ENCODE measurements at places on chromosomes 16 and 17.

DNA sequence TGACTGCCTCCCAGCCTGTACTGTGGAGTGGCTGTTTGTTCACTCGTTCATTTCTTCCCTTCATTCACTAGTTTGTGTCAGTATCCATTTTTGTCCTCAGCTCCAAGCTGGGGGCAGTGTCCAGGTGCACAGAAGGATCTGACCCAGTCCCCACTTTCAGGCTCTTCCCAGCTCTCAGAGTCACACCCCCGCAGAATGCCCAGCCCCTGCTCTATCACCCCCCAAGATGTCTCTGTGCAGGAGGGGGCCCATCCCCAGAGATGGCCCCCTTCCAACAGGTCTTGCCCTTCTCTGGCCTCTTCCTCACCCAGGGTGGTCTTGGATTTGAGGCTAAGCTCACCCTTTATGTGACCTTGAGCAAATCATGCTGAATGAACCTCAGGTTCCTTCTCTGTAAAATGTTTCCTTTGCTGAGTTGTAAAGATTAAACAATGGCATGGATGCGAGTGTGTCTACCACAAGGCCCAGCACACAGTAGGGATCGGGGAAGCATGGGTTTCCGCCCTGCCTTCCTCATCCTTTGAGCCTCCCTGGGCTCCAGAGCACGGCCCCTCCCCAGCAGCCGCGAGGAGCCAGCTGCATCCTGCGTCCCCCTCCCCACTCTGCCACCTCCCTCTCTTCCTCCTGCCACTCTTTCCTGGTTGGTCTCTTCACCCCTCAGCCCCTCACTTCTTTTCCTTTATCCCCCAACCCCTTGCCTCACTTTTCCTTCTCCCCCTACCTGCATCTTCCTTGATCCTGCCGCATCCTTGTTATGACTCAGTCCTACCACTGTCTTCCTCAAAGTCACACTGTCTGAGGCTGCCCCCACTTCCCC lies 2.8 kb downstream of the FBXL19 start:
- DNase-seq: no peak

DNA sequence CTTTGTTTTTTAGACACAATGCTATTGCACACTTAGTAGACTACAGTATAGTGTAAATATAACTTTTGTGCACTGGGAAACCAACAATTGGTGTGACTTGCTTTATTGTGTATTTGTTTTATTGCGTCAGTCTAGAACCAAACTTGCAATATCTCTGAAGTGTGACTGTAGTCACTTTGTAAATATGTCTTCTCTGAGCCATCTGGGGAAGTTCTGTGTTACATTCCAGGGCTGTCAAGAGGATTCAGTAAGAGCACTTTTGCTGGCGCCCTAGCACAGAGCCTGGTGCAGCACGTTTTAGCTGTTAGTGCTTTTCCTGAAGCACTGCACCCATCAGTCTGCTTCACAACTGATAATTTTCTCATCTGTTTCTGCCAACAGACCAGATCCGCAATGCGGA lies 73.2 kb downstream of the NT5M start:
- no peak for DNase-seq

GRCh38 chr17:41672153-41672552 lies 16.5 kb upstream of the EIF1 start:
- DNase-seq: no peak

DNA sequence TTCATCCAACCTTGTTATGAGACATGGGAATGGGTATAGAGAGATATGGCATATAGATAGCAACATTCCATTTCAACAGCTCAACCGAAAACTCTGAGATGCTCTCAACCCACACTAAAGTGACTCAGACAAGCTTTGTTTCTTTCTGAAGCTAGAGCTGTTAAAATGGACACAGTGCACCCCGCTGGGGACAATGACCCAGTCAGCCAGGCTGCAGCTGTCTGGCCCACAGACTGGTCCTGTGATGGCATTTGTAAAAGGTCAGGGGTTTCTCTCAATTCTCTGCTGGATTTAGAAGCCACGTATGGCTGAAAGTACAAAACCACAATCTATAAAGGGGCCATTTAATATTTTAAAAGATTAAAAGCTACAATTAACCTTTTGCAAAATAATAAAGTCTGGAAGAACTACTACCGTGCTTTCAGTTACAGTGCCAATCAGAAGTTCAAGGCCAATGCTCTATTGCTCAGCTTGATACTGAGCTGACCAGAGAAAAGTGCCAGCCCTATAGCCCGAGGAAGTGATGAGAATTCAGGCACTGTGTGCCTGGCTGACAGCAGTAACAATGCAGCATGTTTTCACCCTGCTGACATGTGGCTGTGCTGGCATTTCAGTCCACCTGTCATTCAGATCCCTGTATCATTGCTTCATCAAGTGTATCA lies 60.2 kb downstream of the TEX2 start:
- peak; percentile 91 for DNase-seq

- DNase-seq: no peak
Observed at GRCh38 chr17:75182319-75182568, 515 bp downstream of the SUMO2 start.

DNA sequence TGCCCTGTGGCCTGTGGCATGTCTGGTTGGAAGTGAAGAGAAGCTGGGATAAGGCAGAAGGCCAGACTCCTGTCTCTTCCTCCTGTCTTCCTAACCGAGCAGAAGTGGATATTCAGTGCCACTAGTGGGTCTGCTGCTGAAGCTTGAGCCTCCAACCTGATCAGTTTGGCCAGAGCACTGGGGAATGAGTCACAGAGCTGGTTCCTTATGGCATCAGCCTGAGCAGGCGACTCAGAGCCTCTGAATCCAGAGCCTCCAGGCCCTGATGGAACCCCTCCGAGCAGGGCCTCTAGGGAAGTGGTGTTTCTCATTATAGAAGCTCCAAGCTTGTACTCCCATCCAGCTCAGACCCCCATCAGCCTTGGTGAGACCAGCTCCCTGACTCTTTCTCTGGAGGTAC lies 2.0 kb downstream of the WSCD1 start:
- DNase-seq: peak; percentile 34

DNA sequence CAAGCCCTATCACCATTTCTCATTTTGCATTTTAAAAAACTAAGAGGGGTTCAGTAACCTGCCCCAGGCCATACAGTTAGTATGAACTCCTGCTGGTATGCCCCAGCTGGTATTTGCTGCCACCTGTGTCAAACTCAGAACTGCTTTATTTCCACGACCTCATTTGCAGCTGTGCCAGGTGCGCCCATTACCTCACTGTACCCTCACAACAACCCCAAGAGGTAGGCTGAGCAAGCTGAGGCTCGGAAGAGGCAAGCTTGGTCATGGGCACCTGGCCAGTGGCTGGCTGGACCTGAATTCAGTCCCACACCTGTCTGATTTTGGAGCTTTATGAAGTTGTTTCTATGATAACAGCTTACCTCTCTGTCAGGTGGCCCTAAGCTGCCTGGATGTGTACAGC lies 7.6 kb downstream of the EPN2 start:
- DNase-seq: no peak

GRCh38 chr17:50624321-50624934 lies 10.3 kb upstream of the ABCC3 start:
- no peak for DNase-seq

DNA sequence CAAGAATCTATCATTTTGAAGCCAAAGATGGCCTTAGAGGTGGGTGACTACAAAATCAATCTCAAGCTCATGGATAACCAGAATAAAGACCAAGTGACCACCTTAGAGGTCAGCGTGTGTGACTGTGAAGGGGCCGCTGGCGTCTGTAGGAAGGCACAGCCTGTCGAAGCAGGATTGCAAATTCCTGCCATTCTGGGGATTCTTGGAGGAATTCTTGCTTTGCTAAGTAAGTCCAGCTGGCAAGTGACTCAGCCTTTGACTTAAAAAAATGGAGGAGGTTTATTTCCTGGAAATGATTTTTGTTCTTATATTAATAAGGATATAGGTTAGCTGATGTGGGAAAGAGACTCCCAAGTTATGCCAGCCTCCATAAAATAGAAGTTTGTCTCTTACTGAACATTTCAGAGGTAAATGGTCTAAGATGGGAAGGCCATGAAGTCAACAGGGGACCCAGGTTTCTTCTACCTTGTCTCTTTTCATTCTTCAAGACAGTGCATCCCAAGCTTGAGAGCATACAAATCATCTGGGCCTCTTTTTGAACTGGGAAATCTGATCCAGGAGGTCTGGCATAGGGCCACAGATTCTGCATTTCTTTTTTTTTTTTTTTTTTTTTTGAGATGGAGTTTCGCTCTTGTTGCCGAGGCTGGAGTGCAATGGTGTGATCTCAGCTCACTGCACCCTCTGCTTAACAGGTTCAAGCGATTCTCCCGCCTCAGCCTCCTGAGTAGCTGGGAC lies 19.8 kb upstream of the TANGO6 start:
- peak; percentile 74 for DNase-seq

- DNase-seq: no peak
Observed at GRCh38 chr16:20291208-20292206, 35.8 kb downstream of the GP2 start.

GRCh38 chr17:78812855-78813254 lies 27.8 kb downstream of the USP36 start:
- no peak for DNase-seq

DNA sequence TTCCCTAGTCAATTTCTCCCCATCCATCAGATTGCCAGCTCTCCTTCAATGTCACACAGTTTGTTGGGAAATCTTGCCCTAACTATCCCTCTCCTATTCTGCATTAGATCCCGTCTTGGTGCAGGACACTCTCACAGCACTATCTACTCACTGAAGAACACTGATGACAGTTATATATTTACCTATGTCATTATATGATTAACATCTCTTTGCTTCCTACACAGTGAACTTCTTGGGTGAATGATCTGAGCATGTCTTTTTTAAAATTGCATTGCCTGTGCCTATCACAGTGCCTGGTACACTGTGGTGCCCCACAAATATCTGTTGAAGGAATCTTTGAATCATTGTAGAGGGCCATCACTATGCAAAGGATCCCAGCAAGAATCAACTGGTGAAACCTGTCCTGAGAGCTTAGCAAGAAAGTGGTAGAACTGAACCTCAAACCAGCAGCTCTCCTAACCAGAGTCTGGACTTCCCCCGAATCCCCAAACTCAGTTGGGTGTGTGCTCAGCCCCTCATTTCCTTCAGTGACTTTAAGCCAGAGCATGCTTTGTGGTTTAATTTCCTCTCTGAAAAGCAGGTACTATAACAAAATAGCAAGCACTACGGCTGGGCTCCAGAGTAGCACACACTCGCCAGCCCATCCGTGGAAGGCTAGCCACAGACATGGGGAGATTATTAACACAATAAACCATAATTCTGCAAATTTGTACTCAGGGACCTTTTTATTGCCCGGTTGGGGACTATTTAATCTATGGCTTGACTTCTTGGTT lies 680.7 kb upstream of the SALL1 start:
- no peak for DNase-seq

DNA sequence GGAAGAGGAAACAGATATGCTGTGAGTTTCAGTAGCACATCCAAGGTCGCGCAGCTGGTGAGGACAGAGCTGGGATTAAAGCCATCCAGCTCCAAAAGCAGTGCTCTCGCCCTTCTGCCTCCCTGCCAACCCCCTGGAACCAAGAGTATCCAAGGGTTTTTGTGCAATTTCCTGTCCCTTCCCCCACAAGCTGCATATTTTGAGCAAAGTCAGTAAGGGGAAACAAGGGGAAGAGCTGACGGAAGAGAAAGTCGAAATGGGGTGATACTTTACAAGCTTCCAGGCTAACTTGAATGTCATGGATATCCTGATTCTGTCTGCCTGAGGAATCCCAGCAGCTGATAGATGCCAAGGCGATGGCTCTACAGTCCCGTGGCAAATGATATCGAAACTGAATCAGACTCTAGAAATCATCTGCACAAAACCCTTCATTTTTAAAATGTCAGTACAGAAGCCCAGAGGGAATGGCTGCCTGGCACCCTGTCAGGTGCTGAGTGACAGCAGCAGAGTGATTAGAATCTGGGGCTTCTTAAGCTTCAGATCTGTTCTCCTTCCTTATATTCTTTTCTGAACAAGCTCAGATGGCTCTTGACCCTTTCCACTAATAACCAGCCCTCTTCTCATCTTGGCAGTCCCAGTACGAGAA lies 42.9 kb upstream of the TEKT3 start:
- DNase-seq: peak; percentile 65

- no peak for DNase-seq
Observed at GRCh38 chr17:56809106-56809819, 24.5 kb downstream of the C17orf67 start.

DNA sequence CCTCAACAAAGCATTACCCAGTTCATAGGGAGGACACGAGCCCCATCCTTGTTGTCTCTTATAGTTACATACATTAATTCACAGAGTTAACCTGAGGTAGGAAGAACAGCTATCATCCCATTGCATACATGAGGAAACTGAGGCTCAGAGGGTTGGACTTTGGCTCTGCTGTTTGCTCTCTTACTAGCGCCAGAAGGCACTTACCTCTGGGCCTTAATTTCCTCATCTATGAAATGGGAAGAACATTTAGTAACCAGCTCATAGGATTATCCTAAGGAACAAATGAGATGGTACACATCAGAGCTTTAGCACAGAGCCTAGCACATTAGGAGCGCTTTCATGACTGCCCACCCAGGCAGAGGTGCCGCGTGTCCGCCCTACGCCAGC lies 27.6 kb downstream of the NEUROD2 start:
- no peak for DNase-seq

- peak; percentile 96 for DNase-seq
Observed at GRCh38 chr17:82283208-82283749, 9.8 kb upstream of the CSNK1D start.

Data from LHCN-M2 (cell line).